ENCODE measurements at places on chromosomes 2 and 18.

GRCh38 chr18:31688606-31689005, 4.2 kb upstream of the B4GALT6 start:
- DNase-seq, result no peak

- DNase-seq, result no peak
These were observed 1442.6 kb downstream of the SUCLG1 start for GRCh38 chr2:83016343-83017110.

DNA sequence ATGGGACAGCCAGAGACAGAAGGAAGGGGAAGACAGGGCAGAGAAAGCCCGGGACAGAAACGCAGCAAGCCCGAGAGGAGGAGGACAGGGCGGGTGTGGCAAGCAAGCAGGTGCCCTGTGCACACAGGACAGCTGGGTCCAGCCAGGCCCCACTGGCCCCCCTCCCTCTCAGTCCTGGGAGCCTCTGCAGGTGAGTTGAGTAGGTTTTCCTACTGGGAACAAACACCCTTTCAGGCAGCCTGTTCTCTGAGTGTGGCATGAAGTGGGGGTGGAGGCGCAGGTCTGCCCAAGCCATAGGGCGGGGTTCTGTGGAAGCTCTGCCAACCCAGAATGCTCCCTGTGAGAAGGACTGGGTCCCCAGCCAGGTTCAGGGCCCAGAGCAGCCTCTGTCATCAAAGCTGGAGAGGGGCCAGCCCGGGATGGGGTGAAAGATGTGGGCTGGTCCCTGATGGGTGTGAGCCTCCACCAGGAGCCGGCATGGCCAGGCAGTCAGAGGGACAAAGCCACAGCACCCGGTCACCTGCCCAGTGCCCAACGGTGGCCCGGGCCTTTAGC, 129.4 kb downstream of the TFCP2L1 start:
- no peak for DNase-seq

- DNase-seq, result no peak
These were observed 161.7 kb downstream of the CNTNAP5 start for GRCh38 chr2:124186801-124187200.

- peak; percentile 40 for DNase-seq
These were observed 5.2 kb upstream of the PDE1A start for GRCh38 chr2:182432051-182432450.

- no peak for DNase-seq
These were observed 9.1 kb downstream of the AGXT start for GRCh38 chr2:240877460-240878340.

- DNase-seq, result peak; percentile 20
These were observed 265.3 kb upstream of the PKDCC start for GRCh38 chr2:41782306-41783158.

DNA sequence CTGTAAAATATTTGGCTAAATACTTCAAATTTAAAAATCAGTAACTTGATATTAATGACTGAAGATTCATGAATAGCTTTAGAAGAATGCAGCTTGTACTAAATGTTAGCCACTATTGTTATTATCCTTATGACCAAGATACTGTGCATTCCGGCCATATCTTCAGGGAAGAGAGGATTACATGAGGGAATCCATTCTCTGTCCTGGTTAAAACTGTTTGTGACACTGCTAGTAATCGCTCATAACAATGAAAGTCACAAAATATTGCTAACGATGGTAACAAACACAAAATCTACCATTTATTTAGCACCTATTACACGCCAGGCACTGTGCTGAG, 217.7 kb downstream of the PRKCE start:
- DNase-seq, result peak; percentile 72

- DNase-seq, result no peak
These were observed 218.5 kb downstream of the TRIB2 start for GRCh38 chr2:12935222-12935621.

DNA sequence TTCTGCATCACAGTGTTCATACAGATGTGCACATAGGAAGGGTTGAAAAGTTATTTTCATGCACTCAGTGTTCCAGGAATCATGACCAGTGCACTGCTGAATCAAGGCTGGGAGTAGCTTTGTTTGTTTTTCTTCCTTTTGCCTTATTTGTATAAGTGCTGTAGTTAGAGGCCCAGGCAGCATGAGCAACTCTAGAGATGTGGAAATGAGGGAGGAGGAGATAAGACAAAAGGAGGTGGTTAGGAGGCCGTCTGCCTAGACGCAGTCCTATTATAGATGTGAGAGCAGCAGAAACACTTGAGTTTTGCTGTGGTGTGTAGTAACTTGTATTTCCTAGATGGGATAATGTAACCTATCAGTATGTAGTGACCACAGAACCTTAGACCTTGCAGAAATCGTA, 264.3 kb upstream of the RASGRP3 start:
- DNase-seq, result peak; percentile 72

GRCh38 chr2:177842243-177842642, 230.3 kb downstream of the PDE11A start:
- no peak for DNase-seq

DNA sequence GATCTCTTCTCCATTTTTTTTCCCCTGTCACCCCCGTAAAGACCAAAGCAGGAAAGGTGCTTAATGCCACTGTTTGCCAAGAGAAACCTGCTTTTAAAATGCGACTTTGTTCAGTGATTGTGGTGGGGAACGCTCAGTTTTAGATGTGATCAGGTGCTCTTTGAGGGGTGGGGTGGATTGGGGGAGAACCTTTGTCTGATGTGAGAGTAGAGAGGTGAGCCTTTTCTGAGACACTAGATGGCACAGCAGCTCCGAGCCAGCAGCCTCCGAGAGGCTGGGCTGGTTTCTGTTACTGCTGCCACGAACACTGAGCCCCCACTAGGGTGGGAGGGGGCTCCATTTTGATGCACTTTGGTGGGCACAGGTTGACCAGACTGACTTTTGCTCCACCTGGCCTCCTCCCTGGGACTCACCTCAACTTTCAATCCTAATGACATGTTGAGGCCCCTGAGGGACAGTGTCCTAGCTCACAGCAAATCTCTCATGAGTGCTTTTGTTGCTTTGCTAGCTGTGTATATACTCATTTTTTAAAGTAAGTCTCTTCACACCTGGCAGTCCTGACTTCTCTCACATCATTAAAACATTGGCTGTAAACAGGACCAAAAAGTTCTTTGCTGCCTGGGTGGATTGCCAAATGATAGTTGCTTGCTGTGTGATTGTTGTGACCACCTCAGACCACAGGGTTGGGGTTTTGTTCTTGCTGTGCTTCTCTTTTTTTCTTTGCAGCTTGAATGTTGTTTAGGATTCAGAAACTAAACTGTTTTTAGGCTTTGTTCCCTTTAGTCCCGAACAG, 98.2 kb upstream of the MAP3K20 start:
- no peak for DNase-seq

DNA sequence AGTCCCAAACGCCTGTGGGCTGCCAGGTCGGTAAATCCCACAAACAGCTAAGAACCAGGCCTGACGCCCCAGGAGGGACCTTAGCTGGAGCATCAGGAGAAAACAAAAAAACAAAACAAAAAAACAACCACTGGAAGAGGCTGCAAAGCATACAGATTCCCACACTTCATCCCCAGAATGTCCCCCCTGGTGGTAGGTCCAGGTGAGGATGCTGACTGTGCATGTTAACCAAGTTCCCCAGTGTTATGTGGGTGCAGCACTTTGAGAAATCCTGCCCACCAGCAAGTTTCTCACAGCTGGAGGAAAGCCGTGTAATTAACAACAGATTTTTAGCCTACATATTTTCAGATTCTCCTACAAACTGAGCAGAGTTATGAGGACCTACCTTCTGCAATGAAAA, 15.1 kb downstream of the ST3GAL5 start:
- DNase-seq, result peak; percentile 45

GRCh38 chr2:26635401-26635800, 5.8 kb downstream of the CIB4 start:
- no peak for DNase-seq

GRCh38 chr2:238376884-238377391, 49.8 kb upstream of the ASB1 start:
- peak; percentile 69 for DNase-seq

- DNase-seq, result peak; percentile 80
These were observed 47.7 kb upstream of the POMC start for GRCh38 chr2:25215948-25216679.

DNA sequence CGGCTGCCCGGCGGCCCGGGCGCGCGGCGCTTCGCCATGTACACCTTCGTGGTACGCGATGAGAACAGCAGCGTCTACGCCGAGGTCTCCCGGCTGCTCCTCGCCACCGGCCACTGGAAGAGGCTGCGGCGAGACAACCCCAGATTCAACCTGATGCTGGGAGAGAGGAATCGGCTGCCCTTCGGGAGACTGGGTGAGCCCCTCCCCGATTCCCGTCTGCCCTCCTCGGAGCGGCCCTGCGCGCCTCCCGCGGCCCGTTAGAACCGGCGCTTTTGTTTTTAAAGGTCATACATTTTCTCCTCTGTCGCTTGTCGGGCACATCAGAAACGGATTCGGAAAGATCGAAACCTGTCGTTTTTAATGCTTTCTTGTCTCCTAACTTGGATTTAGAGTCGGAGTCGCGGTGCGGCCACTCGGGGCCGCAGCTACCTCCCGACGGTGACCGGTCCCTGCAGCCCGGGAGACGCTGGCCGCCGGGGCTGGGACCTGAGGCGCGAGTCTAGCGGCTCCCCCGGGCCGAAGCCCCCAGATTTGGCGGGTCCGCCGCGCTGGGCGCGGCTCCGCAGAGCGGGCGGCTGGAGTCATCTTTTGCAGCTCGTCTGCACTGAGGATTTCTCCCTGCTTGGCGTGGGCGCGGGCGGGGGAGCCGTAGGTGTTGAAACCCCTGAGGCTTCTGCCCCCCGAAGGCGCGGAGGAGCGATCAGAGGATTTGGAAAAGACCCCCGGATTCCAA, 519 bp downstream of the TTL start:
- DNase-seq, result peak; percentile 28

- no peak for DNase-seq
These were observed 11.2 kb upstream of the NABP1 start for GRCh38 chr2:191666732-191667131.

GRCh38 chr18:56748698-56749268, 97.6 kb downstream of the WDR7 start:
- peak; percentile 48 for DNase-seq

GRCh38 chr18:76410660-76411417, 84.2 kb downstream of the ZNF516 start:
- no peak for DNase-seq

GRCh38 chr2:20456636-20457426, 10.0 kb downstream of the RHOB start:
- no peak for DNase-seq

DNA sequence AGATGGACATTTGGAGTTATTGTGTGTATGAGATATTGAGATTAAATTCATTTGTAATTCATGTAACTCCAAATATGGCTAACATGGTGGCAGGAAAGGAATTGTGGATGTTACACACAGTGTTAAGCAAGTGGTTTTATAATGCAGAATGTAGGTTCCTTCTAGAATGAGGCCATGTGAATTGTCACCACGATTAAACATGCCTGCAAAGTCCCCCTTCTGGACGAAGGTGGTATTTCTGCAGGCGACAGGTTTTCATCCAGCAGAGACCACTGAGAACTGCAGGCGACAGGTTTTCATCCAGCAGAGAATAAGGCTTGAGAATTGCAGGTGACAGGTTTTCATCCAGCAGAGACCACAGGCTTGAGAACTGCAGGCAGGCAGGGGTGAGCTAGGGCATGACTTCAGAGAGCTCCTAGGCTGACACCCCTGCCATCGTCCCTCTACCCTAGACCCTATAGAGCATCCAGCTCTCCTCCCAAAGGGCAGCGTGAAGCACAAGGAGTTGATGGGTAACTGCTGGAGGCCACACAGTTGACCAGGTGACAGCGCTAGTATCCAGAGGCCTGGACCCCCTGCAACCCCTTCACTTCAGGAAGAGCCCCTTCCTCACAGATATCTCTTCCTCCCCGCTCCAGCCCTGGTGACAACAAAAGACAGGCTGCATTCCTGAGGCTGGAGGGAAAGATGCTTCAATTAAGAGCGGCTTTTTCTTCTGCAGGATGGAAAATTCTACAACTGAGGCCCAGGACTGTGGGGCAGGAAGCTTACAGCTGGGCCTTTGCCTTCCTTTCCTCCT, 175.8 kb downstream of the LOXHD1 start:
- peak; percentile 35 for DNase-seq

DNA sequence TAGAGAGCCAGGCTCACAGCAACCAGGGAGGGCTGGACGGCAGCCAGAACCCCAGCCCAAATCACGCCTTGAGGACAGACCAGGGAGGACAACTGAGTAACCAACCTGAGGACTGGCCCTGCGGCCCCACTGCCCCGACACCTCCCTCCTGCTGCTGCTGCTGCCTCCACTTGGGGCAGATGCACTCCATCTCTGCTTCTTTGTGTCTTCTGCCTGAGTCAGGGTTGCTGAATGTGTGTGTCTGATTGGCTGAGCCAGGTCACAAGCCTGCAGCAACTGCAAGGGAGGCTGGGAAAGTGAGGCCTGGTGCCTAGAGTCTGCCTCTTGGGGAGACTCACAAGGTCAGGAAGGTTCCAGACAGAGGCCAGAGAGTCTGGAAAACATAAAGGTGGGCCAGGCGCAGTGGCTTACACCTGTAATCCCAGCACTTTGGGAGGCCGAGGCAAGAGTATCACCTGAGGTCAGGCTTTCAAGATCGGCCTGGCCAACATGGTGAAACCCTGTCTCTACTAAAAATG, 83.4 kb downstream of the ZFP36L2 start:
- DNase-seq, result no peak

GRCh38 chr2:101698014-101698843, 722 bp downstream of the MAP4K4 start:
- DNase-seq, result no peak

GRCh38 chr2:197399887-197400540, 34.8 kb downstream of the SF3B1 start:
- no peak for DNase-seq

DNA sequence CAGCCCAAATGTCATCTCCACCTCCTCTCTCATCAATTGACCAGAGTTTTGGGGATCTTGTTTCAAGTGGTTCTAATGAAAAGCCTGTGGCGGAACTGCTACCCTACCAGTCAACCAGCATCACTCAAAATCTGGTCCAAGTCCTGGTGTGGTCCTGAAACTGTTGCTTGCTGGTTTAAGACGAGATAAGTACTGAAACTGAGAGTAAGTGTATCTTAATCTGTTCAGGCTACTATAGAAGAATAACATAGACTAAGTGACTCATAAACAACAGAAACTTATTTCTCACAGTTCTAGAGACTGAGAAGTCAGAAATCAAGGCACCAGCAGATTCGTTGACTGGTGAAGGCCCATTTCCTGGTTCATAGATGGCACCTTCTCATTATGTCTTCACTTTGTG, 879 bp upstream of the GALNT5 start:
- no peak for DNase-seq

DNA sequence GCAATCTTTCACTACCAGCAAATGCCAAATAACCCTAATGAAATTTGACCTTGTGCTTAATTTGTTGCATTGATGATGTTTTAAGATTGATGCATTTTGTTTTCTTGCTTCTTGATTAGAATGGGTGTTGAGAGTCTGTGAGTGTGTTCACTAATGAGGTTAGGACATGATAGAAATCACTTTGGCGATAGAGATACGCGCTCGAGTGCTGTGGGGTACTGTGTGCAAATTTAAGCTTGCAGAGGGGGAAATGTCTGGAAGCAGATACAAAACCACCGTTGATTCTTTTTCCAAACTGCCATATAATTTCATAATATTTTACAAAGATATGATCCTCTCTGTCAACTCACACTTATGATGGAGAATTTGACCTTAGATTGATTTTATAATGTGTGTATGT, 200.9 kb downstream of the PIEZO2 start:
- DNase-seq, result no peak

All from fibroblast of upper back skin (primary cell).